Cortex of kidney (tissue), 1 donor: ENCODE measurements at places on chromosomes 13 and 19.

DNA sequence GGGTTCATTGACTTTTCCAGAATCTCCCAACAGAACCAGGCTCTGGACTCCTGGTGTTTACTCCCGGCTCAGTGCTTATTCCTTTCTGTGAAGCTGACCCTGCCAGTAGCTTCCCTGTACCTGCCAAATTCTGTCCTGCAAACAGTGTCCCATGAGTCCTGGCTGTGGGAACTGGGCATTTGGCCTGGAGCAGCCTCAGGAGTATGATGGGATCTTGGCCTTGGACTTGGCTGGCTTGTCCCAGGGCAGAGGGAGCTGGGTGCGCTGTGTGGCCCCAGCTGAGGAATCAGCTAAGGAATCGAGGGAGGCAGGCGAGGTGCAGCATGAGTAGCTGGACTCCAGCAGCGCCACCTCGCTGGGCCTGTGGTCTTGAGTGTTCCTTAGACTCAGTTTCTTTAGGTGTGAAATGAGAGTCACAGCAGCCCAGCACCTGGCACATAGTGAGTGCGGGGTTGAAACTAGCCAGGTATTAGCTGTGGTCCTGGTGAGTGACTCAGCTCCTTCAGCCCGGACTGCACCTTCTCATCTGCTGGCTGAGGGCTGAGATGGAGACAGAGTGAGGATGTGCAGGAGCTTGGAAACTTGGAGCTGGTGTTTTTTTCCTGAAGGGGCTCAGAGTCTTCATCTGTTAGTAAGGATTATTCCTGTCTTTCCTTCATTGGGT is 10.4 kb downstream of the CLASRP start:
- DNase-seq = no peak

DNA sequence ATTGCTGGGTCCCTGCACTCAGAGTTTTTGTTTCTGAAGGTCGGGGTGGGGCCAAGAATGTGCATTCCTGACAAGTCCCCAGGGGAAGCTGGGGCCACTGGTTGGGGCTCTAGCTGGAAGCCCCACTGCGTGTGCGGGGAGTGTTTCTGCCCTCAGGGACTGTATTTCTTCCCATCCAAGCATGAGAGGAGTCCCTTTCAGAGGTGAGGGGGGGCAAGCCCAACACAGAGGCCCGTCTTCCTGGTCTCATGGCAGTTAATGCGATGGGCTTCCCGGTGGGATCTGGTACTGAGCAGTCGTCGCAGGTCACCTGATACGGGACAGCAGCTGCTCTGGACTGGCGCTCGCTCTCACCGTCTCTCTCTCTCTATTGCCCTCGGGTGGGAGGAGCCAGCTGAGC is 50.4 kb downstream of the GPR12 start:
- no peak for DNase-seq

- no peak for DNase-seq
Measured at GRCh38 chr13:109251956-109252355, 534.4 kb downstream of the IRS2 start.

DNA sequence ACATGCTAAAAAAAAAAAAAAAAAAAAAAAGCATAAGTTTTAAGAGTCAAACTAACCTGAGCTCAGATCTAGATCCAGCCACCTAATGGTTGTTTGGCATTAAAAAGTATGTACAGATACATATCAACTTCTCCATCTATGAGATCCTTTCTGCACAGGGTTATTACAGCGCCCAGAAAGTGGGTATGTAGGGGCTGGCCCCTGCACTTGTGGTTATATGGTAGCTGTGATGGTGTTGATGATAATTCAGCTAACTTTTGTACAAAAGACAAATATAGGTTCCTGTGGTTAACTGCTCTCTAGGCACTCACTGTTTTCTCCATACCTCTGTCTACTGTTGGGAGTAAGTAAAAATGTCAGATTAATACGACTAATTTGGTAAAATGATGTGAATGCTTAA is 81.7 kb downstream of the TNFRSF19 start:
- DNase-seq = no peak

GRCh38 chr19:35774274-35775045 is 904 bp upstream of the ARHGAP33 start:
- no peak for DNase-seq

- DNase-seq = no peak
Measured at GRCh38 chr19:8022275-8022674, 16.8 kb upstream of the ELAVL1 start.

DNA sequence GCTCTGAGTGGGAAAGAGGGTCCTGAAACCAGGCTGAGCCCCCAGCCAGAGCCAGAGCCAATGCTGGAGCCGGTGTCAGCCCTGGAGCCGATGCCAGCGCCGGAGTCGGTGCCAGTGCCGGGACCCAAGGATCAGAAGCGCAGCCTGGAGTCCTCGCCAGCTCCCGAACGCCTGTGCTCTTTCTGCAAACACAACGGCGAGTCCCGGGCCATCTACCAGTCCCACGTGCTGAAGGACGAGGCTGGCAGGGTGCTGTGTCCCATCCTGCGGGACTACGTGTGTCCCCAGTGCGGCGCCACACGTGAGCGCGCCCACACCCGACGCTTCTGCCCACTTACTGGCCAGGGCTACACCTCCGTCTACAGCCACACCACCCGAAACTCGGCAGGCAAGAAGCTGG is 369 bp downstream of the NANOS3 start:
- DNase-seq = no peak

- DNase-seq = no peak
Measured at GRCh38 chr19:37342753-37343152, 28.1 kb upstream of the ZNF527 start.

GRCh38 chr19:45217193-45217956 is 27.8 kb downstream of the EXOC3L2 start:
- no peak for DNase-seq

DNA sequence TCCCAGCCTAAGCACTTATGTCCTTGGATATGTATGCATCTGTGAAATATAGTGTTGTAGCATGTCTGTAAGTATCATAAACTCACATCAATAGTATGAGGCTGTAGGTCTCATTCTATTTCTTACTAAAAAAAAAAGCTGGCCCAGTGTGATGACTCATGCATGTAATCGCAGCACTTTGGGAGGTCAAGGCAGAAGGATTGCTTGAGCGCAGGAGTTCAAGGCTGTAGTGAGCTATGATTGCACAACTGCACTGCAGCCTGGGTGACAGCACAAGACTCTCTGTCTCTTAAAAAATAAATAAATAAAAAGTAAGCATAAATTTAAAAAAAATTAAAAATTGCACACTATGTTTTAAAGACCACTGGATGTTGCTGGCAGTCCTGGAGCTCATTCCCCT is 79.1 kb upstream of the SPATA13 start:
- DNase-seq = no peak

GRCh38 chr19:10884274-10884673 is 12.9 kb downstream of the CARM1 start:
- DNase-seq = no peak

DNA sequence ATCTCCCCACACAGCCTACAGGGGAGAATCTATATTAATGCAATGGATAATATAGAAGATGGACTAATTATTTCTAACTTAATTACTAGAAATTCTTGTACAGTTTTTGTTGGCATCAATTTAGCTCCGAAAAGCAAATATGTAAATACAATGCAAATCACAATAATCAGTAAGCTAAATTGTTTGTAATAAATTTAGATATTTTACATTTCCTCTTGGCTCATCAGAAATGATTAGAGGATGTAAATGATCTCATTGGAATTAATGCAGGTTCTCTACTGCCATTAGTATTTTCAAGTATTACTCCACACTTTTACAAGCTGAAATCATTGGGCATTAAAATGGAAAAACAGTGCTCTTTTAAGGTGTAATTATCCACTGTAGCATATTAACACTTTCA is 741.8 kb upstream of the MIR17HG start:
- DNase-seq = no peak

DNA sequence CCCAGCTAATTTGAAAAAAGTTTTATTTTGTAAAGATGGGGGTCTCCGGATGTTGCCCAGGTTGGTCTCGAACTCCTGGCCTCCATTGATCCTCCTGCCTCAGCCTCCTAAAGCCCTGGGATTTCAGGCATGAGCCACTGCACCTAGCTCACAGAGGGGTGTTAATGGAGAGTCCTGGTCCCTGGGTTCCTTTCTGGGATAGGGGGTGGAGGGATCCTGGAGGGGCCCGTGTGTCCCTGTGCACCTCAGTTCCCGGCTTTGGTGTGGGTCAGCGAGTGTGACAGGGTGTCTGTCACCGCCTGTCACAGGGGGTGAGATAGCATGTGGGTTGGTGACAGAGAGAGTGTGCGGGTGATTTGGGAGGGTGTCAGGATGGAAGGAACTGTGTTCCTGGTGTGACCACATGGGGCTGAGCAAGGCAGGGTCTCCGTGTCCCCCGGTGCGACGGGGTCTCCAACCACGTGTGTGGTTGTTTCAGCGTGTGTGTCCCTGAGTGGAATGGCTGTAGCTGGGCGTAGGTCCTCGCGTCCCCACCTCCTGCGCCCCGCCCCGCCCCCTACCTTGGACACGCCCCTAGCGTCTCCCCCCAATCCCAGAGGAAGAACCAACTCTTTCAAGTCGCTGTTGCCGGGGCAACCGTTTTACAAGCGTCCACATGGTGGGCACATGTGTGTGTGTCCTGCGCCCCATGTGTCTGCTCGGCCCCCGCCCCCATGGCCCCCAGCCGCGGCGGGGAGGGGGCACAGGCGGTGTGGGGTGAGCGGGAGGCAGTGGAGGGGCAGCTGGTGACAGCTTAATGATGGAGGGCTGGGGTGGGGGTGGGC is 2.9 kb upstream of the NRTN start:
- no peak for DNase-seq

DNA sequence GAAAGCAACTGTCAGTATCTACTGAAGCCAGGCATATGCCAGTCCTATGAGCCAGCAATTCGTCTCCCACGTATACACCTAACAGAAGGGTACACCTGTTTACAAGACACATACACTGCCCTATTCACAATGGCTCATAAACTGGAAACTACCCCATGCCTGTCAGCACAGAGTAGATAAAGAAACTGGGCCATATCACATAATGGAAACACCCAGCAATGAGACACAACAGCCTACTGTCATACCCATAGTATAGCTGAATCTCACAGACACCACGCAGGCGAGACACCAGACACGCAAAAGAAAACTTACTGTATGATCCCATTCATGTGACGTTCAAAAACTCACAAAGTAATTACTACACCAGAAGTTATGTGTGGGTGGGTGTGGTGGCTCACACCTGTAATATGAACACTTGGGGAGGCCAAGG is 15.7 kb downstream of the NOSIP start:
- DNase-seq = no peak

DNA sequence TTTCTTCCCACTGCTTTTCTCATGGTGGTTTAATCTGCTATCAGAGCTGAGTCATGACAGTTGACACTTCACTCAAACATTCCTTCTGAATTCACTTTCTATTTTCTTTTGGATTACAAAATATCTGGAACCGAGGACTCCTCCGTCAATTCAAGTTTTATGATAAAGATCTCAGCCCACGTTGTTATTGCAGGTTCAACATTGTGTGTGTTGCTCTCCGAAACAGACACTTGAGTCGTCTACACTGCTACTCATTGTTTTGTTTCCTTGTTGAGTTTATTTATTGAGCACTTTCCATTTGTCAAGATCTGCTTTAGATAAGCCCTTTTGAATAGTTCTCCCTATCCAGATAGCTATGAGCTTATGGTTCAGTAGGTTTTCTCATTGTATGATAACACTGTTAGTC is 636.1 kb upstream of the GPC6 start:
- no peak for DNase-seq

DNA sequence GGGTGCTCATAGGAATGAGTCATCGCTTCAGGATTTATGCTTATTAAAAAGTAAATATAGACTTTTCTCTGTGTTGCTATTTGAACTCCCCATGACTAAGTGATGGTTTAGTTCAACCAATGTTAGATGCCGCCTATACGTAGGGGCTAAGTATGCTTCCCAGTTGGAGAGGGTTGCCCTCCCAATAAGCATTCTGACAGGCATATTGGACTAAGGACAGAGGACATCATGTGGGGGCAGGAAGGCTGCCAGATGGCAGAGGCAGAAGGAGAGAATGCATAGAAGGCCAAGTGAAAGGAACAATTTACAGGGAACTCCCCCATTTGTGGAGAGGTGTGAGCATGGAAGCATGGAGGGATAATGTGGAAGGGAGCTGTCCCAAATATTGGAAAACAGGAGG is 318.4 kb upstream of the OBI1 start:
- DNase-seq = no peak

- no peak for DNase-seq
Measured at GRCh38 chr19:49858088-49858985, 7.4 kb downstream of the PTOV1 start.

- no peak for DNase-seq
Measured at GRCh38 chr19:45251452-45252354, 632 bp downstream of the MARK4 start.

- DNase-seq = no peak
Measured at GRCh38 chr19:53549340-53549739, 11.4 kb downstream of the ZNF331 start.

DNA sequence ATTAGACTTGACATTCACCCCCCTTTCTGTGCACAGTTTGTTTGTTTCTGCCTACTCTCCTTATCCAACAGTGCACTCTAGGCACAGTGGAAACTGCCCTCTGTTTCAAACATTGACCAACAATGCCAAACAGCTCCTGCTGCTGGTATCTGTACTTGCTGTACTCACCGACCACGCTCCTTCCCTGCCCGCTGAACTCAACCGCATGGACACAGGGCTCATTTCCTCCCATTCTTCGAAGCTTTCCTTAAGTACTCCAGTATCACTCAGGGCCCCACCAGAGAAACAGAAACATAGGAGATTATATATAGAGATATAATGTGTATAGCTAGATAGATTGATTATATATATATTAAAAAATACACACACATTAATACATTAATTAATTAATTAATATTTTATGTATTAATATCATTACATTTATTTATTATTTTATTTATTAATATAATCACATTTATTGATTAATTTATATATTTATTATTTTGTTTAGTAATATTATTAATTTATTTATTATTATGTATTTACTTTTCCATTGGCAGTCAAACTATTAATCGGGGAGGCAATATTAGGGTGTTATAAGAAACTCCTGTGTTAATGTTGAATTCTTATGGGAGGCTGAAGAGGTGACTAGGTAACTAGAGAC is 1528.2 kb downstream of the EFNB2 start:
- no peak for DNase-seq

DNA sequence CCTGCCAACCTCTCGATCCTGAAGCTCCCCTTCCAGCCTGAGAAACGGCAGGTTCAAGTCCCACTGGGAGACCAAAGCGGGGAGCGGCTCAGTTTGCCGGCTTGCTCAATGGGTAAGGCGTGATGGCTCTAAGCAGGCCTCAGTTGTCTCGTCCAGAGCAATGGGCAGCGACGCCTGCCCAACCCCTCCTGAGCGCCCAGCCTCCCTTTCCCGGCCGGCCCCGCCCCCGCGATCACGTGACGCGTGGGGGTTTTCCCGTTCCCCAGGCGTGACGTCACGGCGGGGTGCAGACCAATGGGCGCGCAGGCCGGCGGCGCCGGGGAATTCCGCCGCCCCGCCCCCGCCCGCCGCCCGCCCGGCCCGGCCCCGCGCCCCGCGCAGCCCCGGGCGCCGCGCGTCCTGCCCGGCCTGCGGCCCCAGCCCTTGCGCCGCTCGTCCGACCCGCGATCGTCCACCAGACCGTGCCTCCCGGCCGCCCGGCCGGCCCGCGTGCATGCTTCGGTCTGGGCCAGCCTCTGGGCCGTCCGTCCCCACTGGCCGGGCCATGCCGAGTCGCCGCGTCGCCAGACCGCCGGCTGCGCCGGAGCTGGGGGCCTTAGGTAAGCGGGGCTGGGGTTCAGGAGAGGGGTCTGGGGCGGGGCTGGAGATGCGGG is at the start of gene RELB:
RELB (plus strand) TSS at position 378 of the 653 bp plus-strand sequence; CDS start at position 494, 116 bp downstream.
- no peak for DNase-seq
